ENCODE measurements at places on chromosomes 6 and 20. TPM values are rescaled to one million over a fixed set of nuclear protein-coding genes. Genes with fewer than 3 reads are reported as not detected.

DDO gene
- total RNA-seq = not detected

DNA sequence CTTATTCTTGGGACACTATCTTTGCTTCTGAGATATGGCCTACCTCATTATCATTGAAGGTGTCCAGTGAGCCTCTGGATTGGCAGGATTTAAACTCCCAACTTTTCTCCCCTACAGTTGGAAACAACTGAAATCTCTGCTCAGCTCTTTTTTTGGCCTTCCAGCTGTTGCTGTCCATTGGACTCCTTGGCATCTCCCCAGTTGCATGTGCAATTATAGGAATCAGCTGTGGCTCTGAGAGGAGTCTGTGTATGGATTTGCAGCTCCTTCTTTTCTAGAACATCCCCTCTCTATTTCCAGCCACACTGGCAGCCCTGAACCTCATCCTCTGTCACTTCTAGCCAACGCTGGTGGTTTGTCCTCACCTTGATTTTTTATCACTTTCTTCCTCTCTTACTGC is 21.2 kb downstream of the RAB22A start:
- no peak for DNase-seq

TRDN gene
- not detected for total RNA-seq

DNA sequence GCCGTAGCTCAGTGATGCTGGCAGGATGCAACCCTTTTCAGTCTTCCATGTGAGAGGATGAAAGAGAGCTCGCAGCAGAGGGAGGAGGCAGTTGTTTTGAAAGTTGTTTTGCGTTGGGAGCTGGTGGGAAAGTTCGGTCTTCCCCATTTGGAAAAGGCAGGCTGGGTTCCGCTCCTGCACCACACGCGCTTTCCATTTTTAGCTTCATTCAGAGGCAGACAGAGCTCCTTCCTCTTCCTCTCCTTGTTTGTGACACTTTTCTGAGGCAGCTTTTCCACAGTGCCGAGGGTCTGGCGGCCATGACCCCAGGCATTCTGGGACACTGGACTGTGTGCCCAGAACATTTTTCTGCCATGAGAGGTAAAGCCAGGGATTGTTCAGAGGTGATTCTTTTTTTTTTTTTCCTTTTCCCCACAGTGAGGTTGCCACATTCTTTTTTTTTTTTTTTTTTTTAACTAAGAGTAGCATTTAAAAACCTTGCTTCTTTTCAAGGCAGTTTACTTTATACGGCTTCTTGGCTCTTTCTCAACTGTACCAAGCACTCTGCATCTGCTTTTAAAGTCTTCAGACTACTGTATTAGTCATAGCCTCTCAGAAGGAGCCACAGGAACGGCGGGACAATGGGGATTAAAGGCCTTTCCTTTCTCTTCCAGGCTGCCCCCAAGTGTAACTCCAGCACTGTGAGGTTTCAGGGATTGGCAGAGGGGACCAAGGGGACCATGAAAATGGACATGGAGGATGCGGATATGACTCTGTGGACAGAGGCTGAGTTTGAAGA is 1.6 kb downstream of the PRDM1 start:
- no peak for DNase-seq

DNA sequence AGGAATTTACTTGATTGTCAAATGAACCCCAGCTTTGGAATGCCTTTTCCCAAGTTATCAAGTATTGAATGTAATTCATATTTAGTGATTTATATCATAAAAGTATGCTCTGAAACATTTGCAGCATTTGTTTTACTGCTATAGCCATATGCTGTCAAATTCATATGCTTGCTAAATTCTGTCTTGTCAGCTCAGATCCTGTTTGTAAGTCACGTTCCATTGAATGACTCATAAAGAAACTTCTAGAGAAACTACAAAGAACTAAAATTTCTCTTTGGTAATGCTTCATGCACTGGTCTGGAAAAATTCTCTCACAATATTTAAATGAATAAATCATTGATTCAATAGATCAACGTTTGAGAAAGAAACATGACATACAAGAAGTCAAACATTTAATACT is 445.9 kb downstream of the PHF3 start:
- DNase-seq = no peak

- no peak for DNase-seq
Measured at GRCh38 chr20:4987130-4987529, 14.2 kb downstream of the SLC23A2 start.

GRCh38 chr6:129287231-129288177 is 404.6 kb downstream of the LAMA2 start:
- no peak for DNase-seq

Measured in HCT116 (cell line).